ENCODE measurements at places on chromosomes 7 and 10. TPM values are rescaled to one million over a fixed set of nuclear protein-coding genes. Genes with fewer than 3 reads are reported as not detected.

The MEIG1 gene
- not detected for total RNA-seq

The RPEL1 gene
- total RNA-seq, result not detected

The TSPAN33 gene
- 0.38 TPM for total RNA-seq

The CDK14 gene
- total RNA-seq, result 24.1 TPM

The PNLIPRP2 gene
- not detected for total RNA-seq

The SEMA3C gene
- 22.5 TPM for total RNA-seq

The NPTX2 gene
- total RNA-seq, result 1.3 TPM

The VPS41 gene
- 38.4 TPM for total RNA-seq

The LIPF gene
- not detected for total RNA-seq

The CPN1 gene
- total RNA-seq, result not detected

The MSMB gene
- total RNA-seq, result 0.27 TPM

The OR2A12 gene
- not detected for total RNA-seq

The WASL gene
- 11.7 TPM for total RNA-seq

The AKR1C4 gene
- total RNA-seq, result not detected

The TRPV5 gene
- not detected for total RNA-seq

The INMT gene
- total RNA-seq, result 0.28 TPM

The PURB gene
- 17.2 TPM for total RNA-seq

The VGF gene
- total RNA-seq, result under 0.01 TPM

The ADAMTS14 gene
- total RNA-seq, result not detected

The GBX1 gene
- not detected for total RNA-seq

The TRRAP gene
- total RNA-seq, result 22.5 TPM

The GPR15LG gene
- total RNA-seq, result not detected

The IFIT2 gene
- 1.7 TPM for total RNA-seq

The MRPL43 gene
- total RNA-seq, result 50.7 TPM

The CUL1 gene
- total RNA-seq, result 43.6 TPM

The OR2A42 gene
- 0.09 TPM for total RNA-seq

The LRRC72 gene
- not detected for total RNA-seq

The NPC1L1 gene
- not detected for total RNA-seq

The IL6 gene
- total RNA-seq, result 16.7 TPM

The GIMAP6 gene
- total RNA-seq, result 150 TPM

The PTF1A gene
- total RNA-seq, result not detected

The TMEM130 gene
- not detected for total RNA-seq

The DPYSL4 gene
- total RNA-seq, result 14.7 TPM

The FBXO24 gene
- 0.09 TPM for total RNA-seq

The ZDHHC4 gene
- total RNA-seq, result 33.5 TPM

The CDHR3 gene
- 1.7 TPM for total RNA-seq

The OR13A1 gene
- not detected for total RNA-seq

The DUS4L gene
- total RNA-seq, result 6.7 TPM

The DNA2 gene
- 5.3 TPM for total RNA-seq

The HGF gene
- total RNA-seq, result 4.0 TPM

The GPRIN2 gene
- not detected for total RNA-seq

The CRHR2 gene
- total RNA-seq, result not detected

The CYP3A4 gene
- total RNA-seq, result not detected

All from endothelial cell of coronary artery (primary cell).